ENCODE measurements at places on chromosomes 5 and 9. TPM values are rescaled to one million over a fixed set of nuclear protein-coding genes. Genes with fewer than 3 reads are reported as not detected.

DNA sequence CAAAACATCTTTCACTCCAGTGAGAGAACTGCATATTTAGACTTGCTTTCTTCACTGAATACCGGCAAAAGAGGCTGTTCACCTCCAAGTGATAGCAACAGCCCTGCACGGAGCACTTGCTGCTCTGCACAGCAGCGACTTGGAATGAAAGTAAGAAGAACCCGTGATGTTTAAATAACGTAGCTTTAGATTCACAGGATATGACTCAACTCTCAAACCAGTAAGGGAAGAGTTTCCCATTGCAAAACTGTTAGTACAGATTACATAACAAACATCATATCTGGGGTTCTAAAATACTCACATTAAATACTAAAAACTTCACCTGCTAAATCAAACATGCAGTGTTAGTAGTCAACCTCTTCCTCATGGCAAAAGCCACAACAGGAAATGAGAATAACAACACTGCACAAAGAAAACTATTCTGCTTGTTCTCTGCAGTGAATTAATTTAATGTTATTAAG, 203.4 kb downstream of the MCTP1 start:
- DNase-seq = peak; percentile 94

GRCh38 chr9:127647451-127647850, 35.4 kb downstream of the STXBP1 start:
- no peak for DNase-seq

GRCh38 chr9:98218562-98219363, 26.3 kb upstream of the CORO2A start:
- DNase-seq = no peak

DNA sequence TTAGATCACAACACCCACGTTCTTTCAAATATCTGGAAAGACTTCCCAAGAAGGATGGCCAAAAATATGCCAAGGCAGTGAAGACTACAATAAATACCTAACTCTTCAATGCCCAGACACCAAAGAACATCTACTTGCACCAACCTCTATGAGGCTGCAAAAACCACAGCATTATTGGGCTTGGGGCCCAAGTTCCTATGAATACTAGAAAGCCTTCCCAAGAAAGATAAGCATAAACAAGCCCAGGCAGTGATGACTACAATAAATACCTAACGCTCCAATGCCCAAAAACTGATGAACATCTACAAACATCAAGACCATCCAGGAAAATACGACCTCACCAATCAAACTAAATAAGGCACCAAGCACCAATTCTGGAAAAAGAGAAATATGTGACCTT, 41.3 kb downstream of the AP3B1 start:
- no peak for DNase-seq

DNA sequence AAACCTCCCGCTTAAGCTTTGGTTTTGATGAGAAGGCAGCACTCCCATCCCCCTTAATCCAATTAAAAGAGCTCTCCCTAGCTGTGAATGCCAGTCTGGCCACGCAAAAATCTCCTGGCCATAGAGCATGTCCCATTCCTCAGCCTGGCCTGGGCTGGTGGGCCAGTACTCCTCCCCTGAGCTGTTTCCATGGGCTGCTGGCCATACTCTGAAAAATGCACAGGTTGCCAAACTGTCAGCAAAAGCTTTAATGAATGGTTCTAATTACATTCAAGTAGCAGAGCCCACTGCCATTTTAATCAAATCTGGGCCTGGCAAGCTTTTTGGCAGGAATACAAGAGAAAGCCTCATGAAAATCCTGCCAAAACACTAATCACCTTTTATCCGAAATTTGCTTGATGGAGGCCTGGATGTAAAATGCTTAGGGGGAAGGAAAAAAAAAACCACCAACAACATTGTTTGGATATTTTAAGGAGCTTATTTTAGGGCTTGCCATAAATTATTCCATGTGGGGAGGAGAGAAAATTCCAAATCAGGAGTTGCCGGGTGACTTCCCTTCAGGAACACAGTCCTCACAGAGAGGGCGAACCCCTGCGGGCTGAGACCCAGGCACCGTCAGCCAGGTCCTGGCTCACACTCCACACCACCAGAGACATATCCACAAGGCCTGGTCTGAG, 243.3 kb downstream of the SEC61B start:
- no peak for DNase-seq

GRCh38 chr9:98214811-98215210, 22.4 kb upstream of the CORO2A start:
- DNase-seq = no peak

- peak; percentile 49 for DNase-seq
These were observed 2.5 kb upstream of the ISL1 start for GRCh38 chr5:51380603-51381207.

Gene COL5A1
- 8.0 TPM for total RNA-seq

Gene KIF4B
- total RNA-seq = 0.17 TPM
